ENCODE measurements at places on chromosomes 2 and 18.

DNA sequence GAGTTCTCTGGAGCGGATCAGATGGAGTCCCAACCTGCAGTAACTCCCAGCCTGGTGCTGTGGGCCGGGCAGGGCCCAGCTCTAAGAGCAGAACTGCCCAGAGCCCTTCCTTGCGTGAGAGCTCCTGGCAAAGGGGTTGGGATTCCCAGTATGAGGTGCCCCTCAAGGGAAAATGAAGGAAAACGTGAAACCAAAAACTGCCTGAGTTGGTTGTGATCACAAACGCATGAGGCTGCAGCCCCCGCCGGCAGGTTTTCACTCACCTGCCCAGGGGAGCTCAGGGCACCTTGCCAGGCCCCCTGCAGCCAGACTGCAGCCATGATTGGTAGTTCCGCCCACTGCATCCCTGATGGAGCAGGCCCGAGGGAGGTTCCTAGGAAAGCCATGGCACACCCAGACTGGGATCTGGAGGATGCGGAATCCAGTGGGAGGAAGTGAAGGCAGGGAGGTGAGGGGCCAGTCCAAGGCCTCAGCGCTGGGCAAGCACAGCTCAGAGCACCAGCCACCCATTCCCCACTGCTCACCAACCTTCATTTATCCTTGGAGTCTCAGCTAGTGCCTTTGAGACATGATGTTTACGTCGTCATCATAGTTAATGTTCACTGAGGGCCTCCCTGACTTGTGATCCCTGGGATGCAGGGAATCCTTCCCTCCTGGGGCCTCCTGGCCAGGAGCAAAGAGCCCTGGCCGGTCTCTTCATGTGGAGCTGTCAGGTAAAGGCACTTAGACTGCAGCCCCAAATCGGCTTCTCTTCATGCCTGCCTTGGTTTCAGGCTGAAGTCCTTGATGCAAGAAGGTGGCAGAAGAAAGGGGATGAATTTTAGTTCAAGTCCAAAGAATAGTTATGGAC is 103.2 kb downstream of the INHBB start:
- no peak for DNase-seq

DNA sequence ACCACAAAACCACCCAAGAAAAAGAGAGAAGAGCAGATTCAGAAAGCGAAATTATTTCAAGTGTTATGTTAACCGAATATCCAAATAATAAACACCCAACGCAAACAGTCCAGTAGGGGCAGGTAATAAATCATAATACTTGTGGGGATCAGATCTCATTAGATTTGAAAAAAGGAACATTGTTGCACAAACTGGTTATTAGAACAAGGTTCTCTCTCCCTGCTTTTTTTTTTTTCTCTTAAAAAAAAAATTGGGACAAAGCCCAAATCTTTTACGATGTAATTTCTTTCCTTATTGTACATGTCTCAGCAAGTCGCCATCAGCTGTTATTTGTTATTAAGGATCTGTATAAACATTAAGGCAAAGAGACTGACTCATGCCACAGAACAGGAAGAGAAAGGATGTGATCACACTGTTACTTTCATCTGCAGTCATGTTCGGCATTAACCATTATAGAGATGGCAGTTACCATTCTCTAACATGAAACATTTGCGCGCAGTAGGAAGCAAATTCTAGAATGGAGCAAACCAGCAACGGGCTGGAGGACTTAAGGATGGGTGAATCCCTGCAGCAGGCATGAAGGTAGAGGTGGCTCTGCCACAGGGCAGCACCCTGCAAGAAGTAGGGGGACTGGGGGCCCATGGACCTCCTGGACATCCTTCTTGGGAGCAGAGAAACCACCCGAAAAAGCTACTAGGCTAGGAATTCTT is 42.0 kb downstream of the EPHA4 start:
- no peak for DNase-seq

GRCh38 chr2:237388036-237388435 is 25.9 kb downstream of the COL6A3 start:
- no peak for DNase-seq

DNA sequence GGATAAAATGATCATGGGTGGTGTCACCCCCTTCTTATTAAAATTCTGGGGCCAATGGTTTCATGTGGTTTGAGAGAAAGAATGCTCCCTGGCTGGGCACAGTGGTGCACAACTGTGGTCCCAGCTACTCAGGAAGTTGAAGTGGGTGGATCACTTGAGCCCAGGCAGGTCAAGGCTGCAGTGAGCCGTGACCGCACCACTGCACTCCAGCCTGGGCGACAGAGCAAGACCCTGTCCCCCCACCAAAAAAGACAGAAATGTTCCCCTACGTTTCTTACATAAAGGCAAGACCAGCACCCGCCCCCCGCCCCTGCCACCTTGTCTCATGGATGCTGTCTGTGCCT is 53.0 kb upstream of the ID2 start:
- DNase-seq: no peak

GRCh38 chr2:105754011-105754410 is 9.3 kb downstream of the NCK2 start:
- DNase-seq: no peak

GRCh38 chr18:49802623-49803022 is 10.7 kb downstream of the ACAA2 start:
- no peak for DNase-seq

Data from globus pallidus (tissue), 1 donor.